ENCODE measurements at places on chromosomes 7 and 10.

GRCh38 chr7:79785556-79785955, 332.1 kb upstream of the MAGI2 start:
- no peak for DNase-seq

GRCh38 chr7:93817526-93817925, 73.0 kb downstream of the TFPI2 start:
- DNase-seq = no peak

DNA sequence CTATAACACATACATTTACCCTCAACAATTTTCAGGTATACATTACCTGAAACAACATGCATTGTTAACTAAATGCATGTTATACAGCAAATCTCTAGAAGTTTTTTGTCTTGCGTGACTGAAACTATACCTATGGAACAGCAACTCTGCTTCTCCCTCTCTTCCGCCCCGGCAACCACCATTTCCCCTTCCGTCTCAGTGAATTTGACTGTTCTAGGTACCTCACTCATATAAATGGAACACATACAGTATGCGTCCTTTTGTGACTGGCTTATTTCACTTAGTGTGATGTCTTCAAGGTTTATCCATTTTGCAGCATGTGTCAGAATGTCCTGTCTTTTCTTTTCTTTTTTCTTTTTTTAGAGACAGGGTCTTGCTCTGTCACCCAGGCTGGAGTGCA, 22.5 kb downstream of the CALHM2 start:
- DNase-seq = no peak

DNA sequence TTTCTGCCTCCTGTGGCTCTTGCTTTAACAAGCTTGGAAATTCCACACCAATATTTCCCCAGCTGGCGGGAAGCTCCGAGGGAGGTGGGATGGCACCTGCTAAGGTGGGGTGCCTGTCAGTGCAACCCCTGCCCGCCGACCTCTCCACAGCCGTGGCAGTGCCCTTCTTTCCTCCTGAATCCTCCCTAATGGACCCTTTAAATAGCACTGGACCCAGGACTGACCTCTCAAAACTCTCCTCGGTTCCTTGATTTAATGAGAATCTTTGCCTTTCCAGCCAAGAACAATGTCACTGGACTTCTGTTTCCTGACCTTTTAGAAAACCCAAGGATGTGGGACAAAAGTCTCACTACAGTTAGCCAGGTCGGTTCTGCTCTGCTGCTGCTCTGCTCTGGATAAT, 63.2 kb upstream of the EXOC6 start:
- no peak for DNase-seq

DNA sequence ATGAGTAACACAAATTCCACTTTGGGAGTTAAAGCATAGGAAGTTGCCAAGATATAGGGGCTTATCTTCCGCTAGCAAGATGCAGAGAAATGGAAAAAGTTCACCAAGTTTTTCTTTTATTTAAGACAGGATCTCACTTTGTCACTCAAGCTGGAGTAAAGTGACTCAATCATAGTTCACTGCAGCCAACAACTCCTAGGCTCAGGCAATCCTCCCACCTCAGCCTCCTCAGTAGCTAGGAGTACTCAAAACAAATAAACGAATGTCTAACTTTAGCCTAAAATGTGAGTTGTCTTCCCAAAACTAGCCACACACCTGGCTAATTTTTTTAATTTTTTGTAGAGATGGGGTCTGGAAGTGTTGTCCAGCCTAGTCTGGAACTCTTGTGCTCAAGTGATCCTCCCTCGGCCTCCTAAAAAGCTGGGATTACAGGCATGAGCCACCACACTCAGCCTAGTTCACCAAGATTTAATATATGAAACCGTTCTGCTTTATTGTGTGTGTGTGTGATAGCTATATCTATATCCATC, 9.9 kb downstream of the VIM start:
- peak; percentile 25 for DNase-seq
